ENCODE measurements at places on chromosomes 2 and 18.

DNA sequence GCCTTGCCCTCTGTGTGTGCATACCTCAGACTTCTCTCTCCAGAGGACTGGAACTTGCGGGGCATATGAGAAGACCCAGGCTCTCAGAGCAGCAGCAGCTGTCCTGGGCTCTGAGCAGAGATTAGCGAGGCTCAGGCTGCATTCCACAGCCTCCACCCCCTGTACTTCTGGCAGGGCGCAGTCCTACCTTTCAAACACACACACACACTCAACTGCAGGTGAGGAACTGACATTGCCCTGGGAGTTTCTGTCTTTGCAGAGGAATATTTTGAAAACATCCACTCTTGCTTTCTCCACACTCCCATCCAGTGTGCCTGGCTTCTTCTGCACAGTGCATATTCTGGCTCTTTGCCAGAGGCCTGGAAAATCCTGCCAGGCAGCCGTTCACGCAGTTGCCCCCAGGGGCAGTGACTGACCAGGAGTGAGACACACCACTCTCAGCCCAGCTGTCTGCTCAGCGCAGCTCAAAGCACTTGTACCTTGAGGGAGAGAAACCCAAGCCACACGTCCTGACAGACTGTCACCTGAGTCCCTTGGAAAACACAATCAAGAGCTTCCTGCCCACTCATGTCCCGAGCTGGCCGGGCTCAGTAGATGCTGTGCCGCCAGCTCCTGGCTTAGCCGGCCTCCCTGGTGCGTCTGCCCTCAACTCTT lies 460.8 kb downstream of the RNF144A start:
- DNase-seq, result peak; percentile 41

DNA sequence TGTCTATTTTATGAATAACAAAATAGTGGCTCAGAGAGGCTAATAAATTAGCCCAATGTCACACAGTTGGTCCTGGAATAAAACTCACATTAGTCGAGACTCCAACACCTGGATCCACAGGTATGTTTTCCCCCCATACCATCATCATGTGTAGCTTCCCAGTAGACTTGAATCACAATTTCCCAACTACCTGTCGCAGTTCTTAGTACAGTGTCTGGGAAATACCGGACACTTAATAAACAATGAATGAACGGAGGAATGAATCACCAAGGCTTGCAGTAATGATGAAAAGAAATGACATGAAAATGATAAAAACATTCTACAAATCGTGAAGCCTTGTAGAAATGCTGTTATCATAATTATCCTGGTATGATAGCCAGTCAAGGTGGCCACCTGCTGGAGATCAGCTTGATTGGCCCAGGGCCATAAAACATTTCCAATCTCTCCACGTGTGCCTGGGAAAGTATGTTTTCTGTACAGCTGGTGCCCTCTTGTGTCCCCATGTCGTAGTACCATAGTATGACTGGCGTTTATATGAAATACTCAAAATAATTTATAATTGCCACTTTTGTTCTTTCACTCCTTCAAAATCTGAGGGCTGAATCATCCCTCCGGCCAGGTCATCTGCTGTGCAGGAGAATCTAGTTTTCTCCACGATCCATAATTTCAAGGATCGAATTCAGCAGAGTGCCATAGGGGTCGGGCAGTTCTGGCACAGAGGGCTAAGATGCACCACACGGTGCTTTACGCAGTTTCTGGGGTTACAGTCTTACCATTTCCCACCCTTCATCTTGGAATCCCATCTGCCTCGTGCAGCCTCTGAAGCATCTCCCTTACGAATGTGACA lies 95.4 kb downstream of the LAMA1 start:
- DNase-seq, result peak; percentile 73

- no peak for DNase-seq
These were observed 22.9 kb upstream of the GPR55 start for GRCh38 chr2:230947908-230948365.

- no peak for DNase-seq
These were observed 128.7 kb upstream of the CD302 start for GRCh38 chr2:159926695-159927094.

- no peak for DNase-seq
These were observed 73.5 kb downstream of the ZCCHC2 start for GRCh38 chr18:62596145-62597005.

GRCh38 chr18:46256078-46256477 lies 151.9 kb downstream of the HAUS1 start:
- DNase-seq, result no peak

GRCh38 chr2:111160758-111161157 lies 40.0 kb downstream of the BCL2L11 start:
- no peak for DNase-seq

DNA sequence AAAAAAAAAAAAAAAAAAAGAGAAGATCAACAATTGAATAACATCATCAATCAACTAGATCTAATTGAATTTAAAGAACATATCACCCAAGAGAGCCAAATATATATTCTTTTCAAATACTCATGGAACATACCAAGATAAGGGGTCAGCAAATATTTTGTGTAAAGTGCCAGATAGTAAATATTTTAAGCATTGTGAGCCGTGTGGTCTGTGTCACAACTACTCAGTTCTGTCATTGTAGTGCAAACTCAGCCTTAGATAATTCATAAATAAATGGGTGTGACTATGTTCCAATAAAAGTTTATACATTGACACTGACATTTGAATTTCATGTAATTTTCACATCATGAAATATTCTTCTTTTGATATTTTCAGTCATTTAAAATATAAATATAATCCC lies 45.9 kb downstream of the OTX1 start:
- DNase-seq, result no peak

GRCh38 chr2:225797394-225797793 lies 397.9 kb downstream of the NYAP2 start:
- no peak for DNase-seq

GRCh38 chr2:231693956-231694355 lies 14.4 kb upstream of the PTMA start:
- no peak for DNase-seq

DNA sequence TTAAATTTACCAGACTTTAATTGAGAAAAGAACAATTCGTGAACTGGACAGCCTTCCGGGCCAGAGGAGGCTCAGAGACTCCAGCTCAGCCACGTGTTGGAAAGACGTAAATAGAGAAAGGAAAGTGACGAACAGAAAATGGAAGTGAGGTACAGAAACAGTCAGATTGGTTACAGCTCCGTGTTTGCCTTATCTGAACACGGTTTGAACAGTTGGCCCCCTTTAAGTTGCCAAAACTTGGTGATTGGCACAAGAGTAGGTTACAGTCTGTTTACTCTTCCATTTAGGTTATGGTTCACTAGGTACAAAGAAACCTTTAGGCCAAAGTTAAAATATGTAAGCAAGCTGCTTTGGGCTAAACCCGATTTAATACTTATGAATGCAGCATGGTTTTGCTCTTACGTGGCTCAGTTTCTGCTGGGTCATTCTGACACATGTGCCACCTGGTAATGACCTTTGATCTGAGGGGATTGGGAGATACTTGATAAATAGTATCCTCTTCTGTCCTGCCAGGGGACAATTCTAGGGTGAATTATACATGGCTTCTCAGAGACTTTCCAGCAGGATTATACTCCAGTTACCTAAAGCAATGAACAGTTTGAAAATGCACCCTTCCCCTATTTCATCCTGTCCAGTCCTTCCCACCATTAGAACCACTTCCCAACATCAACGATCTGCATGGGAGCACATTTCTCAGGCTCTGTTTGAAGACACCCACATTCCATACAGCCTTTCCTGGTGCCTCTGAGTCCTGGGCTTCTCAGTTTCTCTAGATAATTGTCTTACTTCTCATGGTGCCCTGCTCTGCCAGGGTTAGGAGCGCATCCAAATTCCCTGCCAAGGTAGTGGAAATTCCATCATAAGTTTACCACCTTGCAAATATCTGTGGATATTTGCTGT lies 65.1 kb upstream of the TGIF1 start:
- DNase-seq, result no peak

DNA sequence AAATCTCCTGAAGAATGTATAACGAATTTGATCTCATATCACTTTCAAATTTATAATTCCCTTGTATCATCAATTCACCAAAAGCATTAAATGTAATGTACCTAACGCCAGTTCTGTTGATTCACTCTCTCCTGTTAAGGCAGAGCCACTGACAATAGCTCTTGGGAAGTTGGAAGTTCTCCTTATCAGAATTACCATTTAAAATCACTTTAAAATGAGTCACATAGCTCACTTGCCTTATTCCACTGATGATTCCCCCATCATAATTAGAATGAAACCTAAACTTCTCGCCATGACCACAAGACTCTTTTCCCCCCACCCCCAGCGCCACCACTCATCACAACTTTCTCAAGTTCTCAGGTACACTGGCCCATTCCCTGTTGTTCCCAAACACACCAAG lies 117.1 kb downstream of the PID1 start:
- no peak for DNase-seq

DNA sequence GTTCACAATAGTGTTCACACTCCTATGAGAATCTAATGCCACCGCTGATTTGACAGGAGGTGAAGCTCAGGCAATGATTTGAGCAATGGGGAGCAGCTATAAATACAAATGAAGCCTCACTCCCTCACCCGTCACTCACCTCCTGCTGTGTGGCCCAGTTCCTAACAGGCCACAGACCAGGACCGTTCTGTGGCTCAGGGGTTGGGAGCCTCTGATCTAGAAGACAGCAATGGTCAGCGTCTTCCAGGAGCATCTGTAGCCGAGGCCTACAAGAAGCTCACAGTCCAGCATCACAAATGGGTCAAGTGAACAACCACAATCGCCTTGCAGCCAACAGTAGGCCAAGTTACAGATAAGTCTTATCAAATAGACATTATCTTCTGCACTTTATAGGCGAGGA lies 110.0 kb upstream of the SLC66A3 start:
- no peak for DNase-seq

GRCh38 chr18:56727399-56727798 lies 76.2 kb downstream of the WDR7 start:
- no peak for DNase-seq

DNA sequence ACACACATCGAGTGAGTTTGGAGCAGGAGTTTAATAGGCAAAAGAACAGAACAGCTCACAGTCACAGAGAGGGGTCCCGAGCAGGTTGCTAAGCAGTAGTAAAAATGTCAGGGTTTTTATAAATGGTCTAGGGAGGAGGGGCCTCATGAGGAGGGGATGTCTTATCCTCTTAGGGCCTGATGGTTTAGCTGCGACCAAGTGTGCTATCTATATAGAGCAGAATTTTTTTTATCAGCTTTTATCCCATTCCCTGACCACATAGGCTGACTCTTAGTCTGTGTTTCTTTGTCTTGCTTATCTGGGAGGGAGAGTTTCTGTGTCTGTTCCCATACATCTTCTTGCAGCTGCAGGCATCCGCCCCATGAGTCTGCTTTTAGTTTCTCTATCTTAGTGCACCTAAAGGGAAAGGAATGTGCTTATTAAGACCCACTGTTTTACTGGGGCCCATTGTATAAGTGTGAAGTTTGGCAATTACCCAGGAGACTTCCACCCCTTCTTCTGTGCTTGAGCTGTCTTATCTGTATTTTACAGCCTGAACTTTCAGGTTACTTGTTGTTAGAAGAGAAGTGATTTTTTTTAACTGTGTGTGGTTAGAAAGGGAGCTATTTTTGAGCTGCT lies 30.4 kb upstream of the GMCL1 start:
- peak; percentile 63 for DNase-seq

DNA sequence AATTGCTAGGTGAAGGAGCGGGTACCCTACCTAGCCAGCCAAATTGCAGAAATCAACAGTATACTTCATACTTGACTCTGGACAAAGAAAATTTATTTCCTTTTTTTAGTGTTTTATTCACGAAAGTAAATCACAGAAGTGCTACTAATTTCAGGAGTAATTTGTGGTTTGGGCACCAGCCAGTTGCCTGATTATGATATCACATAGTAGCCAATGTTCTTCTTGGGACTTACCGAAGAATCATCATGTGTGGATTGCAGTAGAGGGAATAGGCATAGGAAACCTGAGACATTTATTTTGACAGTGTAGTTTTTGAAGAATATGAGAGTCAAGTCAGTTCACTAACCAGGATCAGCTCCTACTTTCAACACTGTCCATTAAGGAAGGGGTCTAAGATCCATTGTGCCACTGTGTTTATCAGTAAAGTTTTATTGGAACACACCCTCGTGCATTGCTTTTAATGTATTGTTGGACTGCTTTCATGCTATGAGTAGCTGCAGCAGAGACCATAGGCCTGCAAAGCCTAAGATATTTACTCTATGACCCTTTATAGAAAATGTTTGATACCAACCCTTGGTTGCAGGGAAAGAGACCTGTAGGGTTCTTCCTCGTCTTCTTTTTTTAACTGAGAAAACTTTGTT lies 32.1 kb downstream of the TNFRSF11A start:
- DNase-seq, result no peak

DNA sequence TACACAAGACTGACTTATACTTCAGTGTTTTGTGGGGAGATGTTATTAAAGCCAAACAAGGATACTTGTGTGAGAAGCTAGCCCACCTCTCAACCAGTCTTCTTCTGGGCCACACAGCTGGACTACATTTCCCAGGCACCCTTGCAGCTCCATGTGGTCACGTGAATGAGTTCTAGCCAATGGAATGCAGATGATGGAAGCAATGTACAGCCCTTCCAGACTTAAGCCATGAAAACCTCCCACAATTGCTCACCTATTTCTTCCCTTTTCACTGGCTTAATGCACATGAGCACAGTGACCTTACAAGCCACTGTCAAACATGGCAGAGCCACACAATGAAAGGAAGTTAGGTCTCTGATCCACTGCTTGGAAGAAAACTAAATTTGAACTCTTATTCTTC lies 20.4 kb upstream of the FEZ2 start:
- peak; percentile 83 for DNase-seq

- DNase-seq, result no peak
These were observed 809.8 kb upstream of the SOX11 start for GRCh38 chr2:4882421-4882820.

GRCh38 chr2:67835266-67835665 lies 227.5 kb downstream of the C1D start:
- DNase-seq, result no peak

DNA sequence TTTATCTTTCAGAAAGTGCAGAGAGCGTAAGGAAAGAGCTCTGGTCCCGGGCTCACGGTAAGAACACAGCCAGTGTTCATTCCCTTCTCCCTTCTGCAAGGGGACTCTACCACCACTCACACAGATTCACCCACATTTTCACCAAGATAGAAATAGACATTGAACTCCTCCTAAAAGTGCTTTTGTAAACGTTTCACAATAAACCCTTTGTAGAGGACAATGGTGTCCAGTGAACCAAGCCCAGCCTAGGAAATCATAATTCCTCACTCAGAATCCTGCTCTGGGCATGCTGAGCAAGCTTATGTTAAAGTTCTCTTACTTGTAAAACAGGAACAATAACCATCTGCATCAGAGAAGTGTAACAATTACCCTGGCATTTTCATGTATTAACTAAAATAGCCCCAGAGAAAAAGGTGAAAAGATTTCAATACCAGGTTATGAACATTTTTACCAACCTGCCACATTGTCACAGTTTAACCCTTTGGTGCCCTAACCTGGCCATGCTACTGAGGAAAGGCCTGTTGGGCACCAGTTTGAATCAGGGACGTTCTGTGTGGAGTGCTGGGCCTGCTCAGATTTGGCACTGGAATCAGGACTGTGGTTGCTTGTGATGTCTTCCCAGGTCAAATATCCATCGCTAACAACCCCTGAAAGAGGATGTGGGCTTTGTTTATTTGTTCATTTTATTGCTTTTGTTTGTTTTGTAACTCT lies 22.5 kb upstream of the NDUFV2 start:
- no peak for DNase-seq

Data from Caco-2 (cell line).